ENCODE measurements at places on chromosomes 4 and X.
A peak's percentile ranks its signal among the peaks of the same experiment; 100 is the strongest.

- DNase-seq, result no peak
Observed at GRCh38 chr4:186689476-186689875, 34.2 kb downstream of the FAT1 start.

GRCh38 chr4:52241916-52242315 lies 190.8 kb downstream of the SPATA18 start:
- no peak for DNase-seq

DNA sequence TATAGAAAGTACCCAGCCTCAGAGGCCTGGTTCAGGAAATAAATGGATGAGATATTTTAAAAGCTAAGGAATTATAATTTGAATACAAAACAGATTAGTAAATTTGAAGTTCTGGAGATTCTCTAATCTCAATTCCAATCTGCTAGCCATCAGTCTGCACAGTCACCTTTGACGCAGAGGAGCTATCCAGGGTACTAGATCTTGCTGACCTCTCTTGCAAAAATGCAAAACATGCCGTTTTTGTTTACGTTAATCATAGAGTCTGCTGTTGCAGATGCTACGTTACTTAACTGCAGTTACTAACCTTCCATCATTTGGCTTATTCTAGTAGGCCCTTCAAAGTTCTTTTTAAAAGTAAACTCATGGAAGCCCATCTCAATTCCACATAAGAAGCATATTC lies 10.4 kb downstream of the CCSER1 start:
- DNase-seq, result no peak

DNA sequence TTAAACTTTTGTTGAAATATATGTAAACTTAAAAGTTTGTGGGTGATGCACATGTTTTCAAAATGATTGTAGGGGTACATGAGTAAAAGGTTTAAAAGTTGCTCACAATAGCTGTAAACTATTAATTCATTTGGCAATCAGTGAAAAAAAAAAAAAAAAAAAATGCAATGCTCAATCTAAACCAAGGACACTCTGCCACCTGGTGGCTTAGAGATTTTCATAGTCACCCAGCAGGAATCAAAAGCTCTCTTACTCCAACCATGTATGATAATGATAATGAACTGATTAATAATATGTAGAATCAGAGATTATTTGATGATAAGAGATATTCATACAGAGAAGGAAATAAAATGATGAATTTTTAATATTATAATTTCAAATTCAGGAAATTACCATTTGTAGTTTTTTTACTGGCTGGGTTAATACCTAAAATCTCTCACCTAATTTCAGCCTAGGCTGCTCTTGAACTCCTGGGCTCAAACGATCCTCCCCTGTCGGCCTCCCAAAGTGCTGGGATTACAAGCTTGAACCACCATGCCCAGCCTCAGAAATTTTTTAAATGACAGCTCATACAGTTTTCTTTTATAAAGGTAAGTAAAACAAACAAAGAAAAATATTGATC lies 46.9 kb upstream of the SLC25A4 start:
- DNase-seq, result no peak

DNA sequence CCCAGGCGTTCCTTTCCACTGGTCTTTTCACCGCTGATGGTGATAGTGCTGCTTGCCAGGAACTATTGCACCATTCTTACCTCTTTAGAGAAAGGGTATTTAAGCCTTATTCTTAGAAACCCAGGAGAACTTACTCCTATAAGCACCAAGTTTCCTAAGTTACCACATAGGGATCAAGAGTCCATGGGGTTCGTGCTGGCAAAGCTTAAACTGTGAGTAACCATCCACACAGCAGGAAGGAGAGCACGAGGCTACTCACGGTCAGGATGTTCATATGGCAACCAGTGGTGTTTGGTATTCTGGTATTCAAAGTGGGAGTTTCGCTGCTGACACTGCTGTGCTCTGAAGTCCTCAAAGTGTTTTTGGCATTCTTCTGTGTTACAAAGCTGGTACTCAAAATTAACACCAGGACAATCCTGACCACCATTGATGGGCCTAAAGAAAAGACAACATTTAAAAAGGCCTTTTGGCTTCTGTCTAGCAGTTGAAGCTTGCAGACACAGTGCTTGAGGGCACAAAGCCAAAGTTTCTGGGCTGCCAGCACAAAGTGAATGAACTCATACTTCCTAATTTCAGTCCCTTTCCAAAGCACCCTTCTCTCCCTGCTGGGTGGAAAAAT lies 256.9 kb downstream of the ADAMTS3 start:
- peak; percentile 69 for DNase-seq

DNA sequence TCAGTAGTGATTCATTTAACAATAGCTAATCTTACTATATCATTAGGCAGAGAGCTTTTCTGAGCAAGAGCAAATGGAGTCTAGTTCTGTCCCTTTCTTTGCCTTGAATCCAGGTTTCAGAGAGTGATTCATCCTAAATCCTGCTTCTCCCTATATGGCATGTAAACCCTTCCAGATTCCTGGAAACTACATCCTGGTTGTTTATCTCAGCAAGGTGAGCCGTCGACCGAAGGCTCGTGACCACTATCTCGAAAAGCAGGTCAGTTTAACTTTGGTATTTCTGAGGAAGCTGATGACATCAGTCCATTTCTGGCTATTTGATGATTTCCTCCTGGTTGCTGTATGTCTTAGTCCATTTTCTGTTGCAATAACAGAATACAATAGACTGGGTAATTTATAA lies 40.7 kb upstream of the ERVMER34-1 start:
- DNase-seq, result no peak

DNA sequence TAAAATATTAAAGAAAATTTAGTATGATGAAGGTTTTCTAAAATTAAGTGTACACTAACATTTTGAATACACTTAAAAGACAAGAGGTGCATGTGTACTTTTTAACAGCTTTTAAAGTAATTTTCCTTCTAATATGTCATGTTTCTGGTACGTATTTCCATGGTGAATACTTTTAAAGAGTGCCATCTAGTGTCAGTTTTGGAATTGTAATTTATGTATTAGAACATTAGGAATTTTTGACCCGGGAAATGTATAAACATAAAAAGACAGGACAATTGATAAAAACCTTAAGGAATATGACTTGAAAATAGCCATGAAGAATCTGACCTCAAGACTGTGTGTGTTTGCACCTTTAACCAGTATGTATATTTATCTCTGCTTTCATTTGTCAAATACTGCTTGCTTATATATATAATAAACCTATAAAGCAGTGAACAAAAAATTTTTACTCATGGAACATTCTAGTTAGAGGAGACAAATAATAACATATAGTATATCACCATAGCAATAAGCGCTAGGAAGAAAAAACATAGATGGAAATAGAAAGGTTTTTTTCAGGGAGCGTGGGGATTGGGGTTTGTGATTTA lies 7.2 kb downstream of the GSTCD start:
- no peak for DNase-seq

- DNase-seq, result no peak
Observed at GRCh38 chrX:114582698-114583395, 1.0 kb upstream of the HTR2C start.

- DNase-seq, result no peak
Observed at GRCh38 chr4:835148-836002, 9.4 kb upstream of the CPLX1 start.

- DNase-seq, result no peak
Observed at GRCh38 chr4:13047591-13047990, 436.5 kb downstream of the RAB28 start.

- DNase-seq, result no peak
Observed at GRCh38 chrX:1596676-1597344, 5.4 kb downstream of the AKAP17A start.

- no peak for DNase-seq
Observed at GRCh38 chr4:5976431-5976830, 41.8 kb downstream of the C4orf50 start.

DNA sequence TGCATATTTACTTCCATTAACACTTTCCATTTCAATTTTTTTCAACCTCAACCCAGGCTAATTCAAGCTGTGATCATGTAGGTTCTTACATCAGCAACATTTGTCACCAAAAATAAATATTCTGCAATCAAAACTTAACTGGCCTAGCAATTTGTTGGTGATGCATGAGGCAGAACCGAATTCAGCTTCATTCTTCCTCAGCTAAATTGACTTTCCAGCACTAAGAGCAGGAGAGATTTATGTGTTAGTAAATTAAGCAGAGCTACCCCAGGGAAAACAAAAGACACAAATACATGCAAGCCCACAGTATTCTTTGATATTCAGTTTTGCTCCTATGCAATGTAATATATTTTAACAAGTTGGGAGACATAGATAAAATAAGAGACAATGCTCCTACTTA lies 208.7 kb upstream of the NDST3 start:
- DNase-seq, result no peak

GRCh38 chrX:53558646-53559045 lies 124.5 kb upstream of the HSD17B10 start:
- DNase-seq, result no peak

DNA sequence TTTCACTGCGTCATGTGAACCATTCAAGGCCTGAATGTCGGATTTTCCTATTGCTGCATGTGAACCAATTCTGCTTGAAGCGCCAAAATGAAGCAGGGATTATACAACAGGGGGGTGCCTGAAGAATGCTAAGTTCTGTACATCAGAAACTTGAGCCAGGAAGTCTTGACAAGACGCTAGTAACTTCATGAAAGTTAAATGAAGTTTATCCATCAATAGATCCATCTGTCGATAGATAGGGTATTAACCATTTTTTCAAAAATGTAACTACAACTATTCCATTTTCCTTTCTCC lies 590 bp upstream of the NAF1 start:
- no peak for DNase-seq

- no peak for DNase-seq
Observed at GRCh38 chr4:101125045-101125942, 222.0 kb downstream of the PPP3CA start.

GRCh38 chrX:96692454-96692853 lies 7.8 kb downstream of the DIAPH2 start:
- DNase-seq, result no peak

DNA sequence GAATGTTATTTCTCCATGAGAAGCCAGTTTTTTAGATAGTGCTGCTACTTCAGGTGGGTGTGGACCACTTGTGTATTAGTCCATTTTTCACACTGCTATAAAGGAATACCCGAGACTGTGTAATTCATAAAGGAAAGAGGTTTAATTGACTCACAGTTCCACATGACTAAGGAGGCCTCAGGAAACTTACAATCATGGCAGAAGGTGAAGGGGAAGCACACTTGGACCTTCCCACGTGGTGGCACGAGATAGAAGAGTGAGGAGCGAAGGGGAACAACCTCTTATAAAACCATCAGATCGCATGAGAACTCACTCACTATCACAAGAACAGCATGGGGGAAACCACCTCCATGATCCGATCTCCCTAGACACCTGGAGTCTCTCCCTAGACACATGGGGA lies 3.4 kb upstream of the PPID start:
- DNase-seq, result no peak

- DNase-seq, result no peak
Observed at GRCh38 chr4:4582653-4583052, 40.8 kb upstream of the STX18 start.

All from fibroblast of skin of left quadriceps (primary cell).